ENCODE measurements at places on chromosomes 1 and 21. TPM values are rescaled to one million over a fixed set of nuclear protein-coding genes. Genes with fewer than 3 reads are reported as not detected.

The FOXD3 gene
- not detected for total RNA-seq

The PTGER3 gene
- 132 TPM for total RNA-seq

The KCNE2 gene
- 0.85 TPM for total RNA-seq

The GBP6 gene
- not detected for total RNA-seq

- H3K4me1 ChIP-seq = no peaks in the 10 kb centered on the region
- H3K4me3 ChIP-seq = no peak overlapping the region
- DNase-seq = no peak
- H3K36me3 ChIP-seq = no peaks in the 10 kb centered on the region
Measured at GRCh38 chr1:84145068-84145467, 997 bp downstream of the PRKACB start.

DNA sequence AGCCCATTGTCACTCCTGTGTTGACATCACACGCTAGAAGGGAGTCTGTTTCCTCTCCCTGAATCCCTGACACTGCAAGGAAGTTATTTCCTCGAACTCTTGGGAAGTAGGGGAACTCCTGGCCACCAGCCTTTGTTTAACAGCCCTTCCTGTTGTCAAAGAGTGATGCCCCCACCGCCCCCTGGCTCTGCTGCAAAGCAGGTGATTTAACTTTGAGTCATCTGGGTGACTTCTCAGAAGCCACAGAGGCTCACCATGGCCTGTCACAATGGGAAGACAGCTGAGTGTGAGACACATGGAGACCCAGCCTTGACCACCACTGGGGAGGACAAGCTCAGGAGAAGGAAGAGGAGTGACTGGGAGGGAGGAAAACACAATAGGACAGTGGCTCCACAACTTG is 182.8 kb downstream of the PSMG1 start:
- H3K36me3 ChIP-seq = no peaks in the 10 kb centered on the region
- peaks cover 11% of the 10 kb centered on the region for H3K4me1 ChIP-seq
- no peak overlapping the region for H3K4me3 ChIP-seq
- peak; percentile 58 for DNase-seq

DNA sequence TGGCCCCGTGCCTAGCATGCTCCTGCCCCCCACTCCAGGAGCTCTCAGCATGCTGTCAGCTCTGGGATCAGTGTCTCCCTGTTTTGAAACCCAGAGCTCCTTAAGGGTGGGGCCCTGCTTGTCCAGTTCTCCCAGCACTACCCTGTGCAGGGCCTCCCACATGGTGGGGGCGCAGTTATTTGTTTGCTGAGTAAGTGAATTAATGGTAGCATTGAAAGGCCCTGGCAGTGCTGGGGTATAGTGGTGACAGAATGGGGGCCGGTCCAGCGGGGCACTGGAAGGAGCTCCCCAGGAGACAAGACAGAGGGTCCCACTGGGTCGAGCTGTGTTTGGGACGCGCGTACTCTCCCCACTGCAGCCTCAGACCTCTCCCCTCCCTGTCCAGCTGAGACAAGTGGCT is 99.9 kb downstream of the NPHP4 start:
- H3K36me3 ChIP-seq = no peaks in the 10 kb centered on the region
- H3K4me1 ChIP-seq = no peaks in the 10 kb centered on the region
- H3K27me3 ChIP-seq = no peaks in the 10 kb centered on the region
- H3K4me3 ChIP-seq = no peak overlapping the region
- no peak for DNase-seq

- no peak overlapping the region for H3K4me3 ChIP-seq
- no peaks in the 10 kb centered on the region for H3K36me3 ChIP-seq
- H3K27ac ChIP-seq = no peak overlapping the region
- no peaks in the 10 kb centered on the region for H3K4me1 ChIP-seq
- no peaks in the 10 kb centered on the region for H3K27me3 ChIP-seq
Measured at GRCh38 chr1:61921435-61921834, 179.2 kb downstream of the PATJ start.

DNA sequence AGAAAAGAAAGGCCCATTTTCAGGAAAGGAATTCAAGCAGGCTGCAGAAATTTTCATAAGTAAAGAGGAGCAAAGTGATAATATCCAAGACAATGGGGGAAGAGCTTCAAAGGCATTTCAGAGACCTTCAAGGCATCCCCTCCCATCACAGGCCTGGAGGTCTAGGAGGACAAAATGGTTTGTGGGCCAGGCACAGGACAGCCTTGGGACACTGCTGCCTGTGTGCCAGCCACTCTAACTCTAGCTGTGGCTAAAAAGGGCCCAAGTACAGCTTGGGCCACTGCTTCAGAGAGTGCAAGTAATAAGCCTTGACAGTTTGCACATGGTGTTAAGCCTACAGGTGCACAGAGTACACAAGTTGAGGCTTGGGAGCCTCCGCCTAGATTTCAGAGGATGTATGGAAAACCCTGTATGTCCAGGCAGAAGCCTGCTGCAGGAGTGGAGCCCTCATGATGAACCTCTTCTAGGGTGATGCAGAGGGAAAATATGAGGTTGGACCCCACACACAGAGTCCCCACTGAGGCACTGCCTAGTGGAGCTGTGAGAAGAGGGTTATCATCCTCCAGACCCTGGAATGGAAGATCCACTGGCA is 51.8 kb upstream of the ZSWIM5 start:
- DNase-seq = no peak
- H3K36me3 ChIP-seq = no peaks in the 10 kb centered on the region

DNA sequence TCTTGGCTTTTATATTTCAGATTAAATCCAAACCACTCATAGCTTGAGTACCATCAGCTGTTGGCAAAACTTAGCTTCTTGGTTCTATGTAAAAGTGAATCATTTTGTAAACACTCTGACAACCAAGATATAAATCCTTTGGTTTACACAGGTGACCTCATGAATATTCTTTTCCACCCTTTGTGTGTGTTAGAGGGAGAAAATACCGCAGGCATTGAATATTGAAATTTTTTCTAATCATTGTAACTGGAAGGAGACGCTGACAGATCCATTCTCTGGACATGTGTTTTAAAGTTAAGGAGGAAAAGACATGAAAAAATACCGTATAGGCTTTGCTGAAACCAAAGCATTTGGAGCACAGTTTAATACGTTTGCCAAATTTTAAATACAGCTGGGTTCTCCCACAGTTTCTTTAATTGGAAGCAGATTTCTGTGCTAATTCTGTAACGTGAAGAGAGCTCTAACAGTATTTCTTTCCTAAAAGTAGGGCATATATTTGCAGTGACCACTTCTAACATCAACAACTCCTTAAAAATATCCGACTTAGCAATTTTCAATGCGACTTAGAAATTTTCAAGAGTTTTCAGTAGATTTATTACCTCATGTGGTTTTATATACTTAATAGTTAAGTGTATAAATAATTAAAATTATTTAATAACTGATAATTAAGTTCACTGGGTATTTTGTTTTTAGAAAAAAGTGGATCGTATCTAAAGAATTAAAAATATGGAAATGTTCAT is 388.2 kb downstream of the USP25 start:
- no peak for DNase-seq
- no peaks in the 10 kb centered on the region for H3K27me3 ChIP-seq
- peak overlapping the region; percentile 91 for H3K27ac ChIP-seq
- H3K36me3 ChIP-seq = no peaks in the 10 kb centered on the region
- no peaks in the 10 kb centered on the region for H3K4me1 ChIP-seq

DNA sequence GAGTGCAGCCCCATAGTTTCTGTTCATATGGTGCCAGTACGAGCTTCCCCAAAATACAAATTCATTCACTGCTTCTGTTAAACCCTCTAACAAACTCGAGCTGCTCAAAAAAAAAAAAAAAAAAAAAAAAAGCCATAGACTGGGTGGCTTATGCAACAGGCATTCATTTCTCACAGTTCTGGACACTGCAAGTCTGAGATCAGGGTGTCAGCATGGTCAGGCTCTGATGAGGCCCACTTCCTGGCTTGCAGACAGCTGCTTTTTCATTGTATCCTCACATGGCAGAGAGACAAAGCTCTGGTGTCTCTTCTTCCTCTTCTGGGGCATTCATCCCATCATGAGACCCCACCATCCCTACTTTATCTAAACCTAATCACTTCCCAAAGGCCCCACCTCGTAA is 121.6 kb downstream of the PTBP2 start:
- H3K4me3 ChIP-seq = no peak overlapping the region
- H3K36me3 ChIP-seq = no peaks in the 10 kb centered on the region
- no peak overlapping the region for H3K27ac ChIP-seq
- no peaks in the 10 kb centered on the region for H3K4me1 ChIP-seq
- no peaks in the 10 kb centered on the region for H3K27me3 ChIP-seq

Measured in uterus (tissue), 4 donors.